GM19239 (cell line): ENCODE measurements at places on chromosomes 2 and 18.

GRCh38 chr2:99890568-99891427 is 251.6 kb downstream of the AFF3 start:
- no peak for DNase-seq

DNA sequence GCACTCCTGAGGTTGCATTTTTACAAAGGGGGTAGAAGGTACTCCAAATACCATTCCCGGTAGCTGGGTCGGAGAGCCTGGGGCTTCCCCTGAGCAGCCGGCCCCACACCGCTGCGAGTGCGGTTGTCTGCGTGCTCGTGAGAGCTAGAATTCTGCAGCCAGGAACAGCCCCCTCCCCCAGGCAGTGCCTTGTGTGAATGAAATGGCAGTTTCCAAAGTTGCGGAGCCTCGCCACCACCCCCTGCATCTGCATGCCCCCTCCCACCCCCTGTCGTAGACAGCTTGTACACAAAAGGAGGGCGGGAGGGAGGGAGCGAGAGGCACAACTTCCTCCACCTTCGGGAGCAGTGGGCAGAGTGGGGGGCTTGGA is 1.1 kb downstream of the MYCN start:
- DNase-seq: no peak

- no peak for DNase-seq
These were observed 123.0 kb downstream of the ACAA2 start for GRCh38 chr18:49690312-49690711.

DNA sequence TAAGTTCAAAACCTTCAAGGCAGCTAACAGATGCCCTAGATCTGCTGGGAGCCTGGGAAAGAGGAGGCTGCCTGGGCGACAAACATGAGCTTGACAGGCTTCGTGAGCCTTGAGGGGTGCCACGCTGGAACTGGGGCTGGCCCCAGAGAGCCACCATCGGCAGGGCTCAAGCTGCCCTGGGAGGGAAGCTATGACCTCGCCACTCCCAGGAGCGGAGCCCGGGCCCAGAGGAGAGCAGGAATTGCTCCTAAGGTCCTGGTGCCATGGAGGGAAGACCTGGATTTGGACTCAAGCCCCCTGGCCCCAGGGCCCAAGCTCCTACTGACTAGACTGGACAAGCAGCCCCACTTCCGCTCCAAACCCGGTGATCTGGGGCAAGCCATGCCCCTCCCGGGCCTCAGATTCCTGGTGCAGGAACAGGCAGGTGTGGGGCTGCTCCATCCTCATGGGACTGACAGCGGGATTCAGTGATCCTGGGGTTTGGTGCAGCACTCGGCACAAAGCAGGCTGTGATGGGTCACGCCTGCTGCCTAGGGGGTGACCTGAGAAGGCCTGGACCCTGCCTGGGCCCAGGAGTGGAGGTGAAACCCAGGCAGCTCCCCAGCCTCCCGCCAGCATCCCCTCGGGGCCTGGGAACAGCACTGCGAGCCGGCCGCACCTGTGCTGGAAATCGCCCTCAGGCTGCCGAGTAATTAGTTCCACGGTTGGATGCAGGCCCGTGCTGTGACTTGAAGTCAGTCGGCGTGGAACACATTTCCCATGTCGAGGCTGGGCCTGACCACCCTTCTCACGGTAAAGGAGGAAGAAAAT is 246.9 kb downstream of the NDUFA10 start:
- DNase-seq: no peak

- DNase-seq: no peak
These were observed 2.5 kb upstream of the DNAJC10 start for GRCh38 chr2:182713601-182714000.

DNA sequence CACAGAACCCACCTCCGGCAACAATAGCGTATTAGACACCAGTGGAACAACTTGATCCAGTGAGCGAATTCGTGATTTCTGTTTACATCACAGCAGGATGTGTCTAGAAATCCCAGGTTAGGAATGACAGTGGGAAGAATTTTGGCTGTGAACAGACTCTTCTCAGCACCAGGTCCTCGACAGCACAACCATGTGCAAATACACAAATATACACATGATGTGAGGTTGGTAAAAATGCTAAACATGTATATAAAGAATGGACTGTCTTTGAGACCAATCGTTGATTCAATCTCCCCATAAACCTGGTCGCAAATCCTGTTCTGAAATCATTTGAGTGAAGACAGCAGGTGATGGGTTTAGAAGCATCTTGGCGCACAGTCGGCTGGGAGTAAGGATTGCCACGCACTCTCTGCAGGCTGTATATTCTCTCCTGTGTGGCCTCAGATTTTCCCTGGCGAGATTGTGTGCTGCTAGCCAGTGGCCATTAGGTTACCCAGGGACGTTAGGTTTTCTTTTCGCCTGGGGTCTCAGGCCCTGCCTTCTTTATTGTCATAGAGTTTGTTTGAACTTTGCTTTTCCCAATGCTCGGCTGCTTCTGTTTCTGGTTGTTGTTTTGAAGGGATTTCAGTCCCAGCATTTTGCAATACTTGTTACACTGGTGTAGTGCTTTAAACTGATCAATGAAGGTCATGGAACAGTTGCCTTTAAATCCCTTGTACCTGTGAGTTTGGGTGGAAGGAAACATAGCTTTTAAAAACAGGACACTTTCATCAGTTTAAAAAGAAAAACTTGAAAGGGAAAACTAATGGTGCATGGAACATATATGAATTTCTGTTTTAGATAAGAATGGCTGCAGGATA is 147.3 kb downstream of the ALPK2 start:
- no peak for DNase-seq

- DNase-seq: no peak
These were observed 303.3 kb downstream of the CNTNAP5 start for GRCh38 chr2:124328397-124328796.

- DNase-seq: no peak
These were observed 818.6 kb upstream of the RAB6C start for GRCh38 chr2:129160879-129161278.

GRCh38 chr2:159290289-159290907 is 3.9 kb upstream of the WDSUB1 start:
- DNase-seq: no peak

GRCh38 chr2:121245120-121245820 is 39.7 kb downstream of the TFCP2L1 start:
- DNase-seq: no peak

GRCh38 chr2:45741161-45741850 is 89.8 kb downstream of the PRKCE start:
- DNase-seq: no peak

DNA sequence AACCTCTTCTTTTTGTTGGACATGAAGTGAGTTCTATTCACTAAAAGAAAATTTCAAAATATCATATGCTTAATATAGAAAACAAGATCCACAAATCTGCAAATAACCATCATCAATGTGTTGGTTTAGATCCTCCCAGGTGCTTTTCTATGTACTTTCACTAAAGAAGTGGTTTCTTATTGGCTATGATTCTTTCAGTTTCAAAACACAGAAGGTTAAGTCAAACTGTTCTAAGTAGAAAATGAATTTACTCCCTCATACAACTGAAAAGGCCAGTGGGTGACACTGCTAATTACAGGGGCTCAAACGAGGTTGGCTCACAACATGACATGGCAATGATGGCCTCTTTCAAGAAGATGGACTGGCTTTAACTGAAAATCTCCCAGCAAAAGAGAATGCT is 111.7 kb downstream of the GALR1 start:
- no peak for DNase-seq

GRCh38 chr2:36789181-36789804 is 92.8 kb downstream of the VIT start:
- DNase-seq: no peak

DNA sequence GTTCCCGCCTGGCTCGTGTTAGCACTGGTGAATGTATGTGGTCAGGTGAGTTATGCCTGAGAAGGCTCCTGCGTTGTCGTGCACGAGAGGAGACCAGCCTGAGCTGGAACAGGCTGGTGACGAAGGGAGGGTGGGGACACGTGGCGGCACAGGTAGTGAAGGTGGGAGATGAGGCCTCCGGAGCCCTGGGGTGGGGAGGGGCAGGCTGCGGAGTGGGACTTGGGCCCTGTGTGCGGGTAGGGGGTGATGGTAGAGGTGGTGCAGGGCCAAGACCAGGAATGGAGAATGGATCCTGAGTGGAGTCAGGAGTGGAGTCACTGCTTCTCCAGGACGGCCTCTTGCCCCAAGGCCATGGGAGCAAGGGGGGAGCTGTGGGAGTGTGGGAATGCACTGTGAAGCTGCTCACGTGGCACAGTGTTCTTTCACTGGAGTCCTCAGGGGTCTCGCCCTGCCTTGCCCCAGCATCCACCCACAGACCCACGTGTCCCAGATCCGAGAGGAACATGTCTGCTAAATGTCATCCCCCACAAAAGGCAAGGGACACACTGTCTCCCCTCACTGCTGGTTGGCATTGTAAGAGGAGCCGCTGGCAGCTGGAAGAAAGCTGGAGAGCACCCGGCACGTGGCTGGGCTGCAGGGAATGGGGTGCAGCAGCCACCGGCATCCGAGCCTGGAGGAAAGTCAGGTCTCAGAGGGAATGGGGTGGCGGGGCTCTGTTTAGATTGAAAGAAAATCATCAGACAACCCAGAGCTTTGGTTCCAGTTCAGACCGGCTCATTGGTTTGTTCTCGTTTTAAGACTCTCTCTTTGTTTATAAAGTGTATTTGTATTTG is 63.7 kb downstream of the CYP26B1 start:
- no peak for DNase-seq

DNA sequence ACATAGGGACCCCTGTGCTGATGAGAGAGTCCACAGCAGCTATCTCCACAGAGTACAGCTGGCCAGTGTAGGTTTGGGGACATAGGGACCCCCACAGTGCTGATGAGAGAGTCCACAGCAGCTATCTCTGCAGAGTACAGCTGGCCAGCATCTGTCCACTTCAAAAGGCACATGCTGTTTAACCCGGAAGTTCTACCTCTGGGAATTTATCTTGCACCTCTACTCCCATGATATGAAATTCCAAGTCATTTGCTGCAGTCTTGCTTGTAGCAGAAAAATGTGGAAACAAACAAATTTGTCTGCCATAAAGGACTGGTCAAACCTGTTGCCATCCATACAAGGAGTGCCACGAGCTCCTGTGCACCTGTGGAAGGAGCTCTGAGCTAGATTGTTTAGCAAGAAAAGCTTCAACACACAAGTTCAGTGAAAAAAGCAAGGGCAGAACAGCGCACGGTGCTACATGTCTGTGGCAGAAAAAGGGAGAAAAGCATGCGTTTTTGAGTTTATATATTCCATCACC is 33.1 kb downstream of the LRRFIP1 start:
- no peak for DNase-seq

- DNase-seq: no peak
These were observed 4.3 kb downstream of the DCTN1 start for GRCh38 chr2:74375838-74376237.

DNA sequence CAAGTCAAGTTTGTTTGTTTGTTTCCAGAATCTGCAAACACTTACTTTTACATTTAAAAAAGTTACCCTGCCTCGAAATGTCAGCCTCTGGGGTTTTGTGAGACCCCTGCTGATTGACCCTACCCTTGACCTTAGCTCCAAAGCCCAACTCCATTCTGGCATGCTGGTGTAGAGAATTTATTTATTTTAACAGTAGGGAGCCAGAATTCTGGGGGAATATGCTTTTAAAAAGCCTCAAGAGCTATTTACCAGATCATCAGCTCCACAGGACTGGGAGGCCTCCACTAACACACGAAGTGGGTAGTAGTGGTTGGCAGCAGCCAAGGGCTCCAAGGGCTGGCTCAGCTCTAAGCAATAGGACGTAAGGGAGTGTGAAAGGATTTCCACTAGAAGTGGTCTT is 23.2 kb upstream of the GREB1L start:
- DNase-seq: no peak

GRCh38 chr2:26655611-26656195 is 14.5 kb upstream of the CIB4 start:
- no peak for DNase-seq

DNA sequence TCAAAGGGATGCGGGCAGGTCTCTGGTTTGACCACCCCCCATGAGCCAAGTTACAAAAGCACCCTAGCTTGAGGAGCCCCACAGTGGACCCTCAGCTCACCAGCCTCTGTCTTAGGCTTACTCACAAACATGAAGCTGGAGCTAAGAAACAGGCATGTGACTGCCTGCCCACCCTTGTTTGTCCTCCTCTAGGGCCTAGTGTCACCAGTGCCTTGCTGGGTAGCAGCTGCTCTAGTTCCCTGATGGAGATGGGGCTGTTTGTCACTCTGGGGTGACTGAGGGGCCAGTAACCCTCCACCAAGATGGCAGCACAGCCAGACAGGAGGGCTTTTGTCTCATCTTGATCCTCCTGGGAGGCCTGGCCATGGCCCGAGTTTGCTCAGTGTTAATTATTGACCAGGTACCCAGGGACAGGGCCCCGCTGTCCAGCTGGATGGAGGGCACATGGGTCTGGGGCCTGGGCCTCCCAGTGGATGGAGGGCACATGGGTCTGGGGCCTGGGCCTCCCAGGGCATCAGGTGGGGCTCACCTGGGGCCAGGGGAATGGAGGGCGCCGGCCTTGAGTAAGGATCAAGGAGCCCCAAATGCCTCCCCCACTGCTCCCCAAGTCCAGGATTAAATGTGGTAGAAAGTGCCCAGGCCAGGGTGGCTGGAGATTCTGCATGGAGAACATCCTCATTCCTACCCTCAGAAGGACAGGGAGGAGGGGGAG is 185.9 kb upstream of the HAAO start:
- no peak for DNase-seq

GRCh38 chr2:190863946-190864345 is 16.7 kb upstream of the GLS start:
- no peak for DNase-seq

GRCh38 chr2:32559136-32559535 is 68.7 kb upstream of the TTC27 start:
- DNase-seq: no peak

- no peak for DNase-seq
These were observed 734.4 kb downstream of the CBLN2 start for GRCh38 chr18:71809711-71810110.

GRCh38 chr2:121804340-121804739 is 48.9 kb downstream of the TSN start:
- DNase-seq: no peak

DNA sequence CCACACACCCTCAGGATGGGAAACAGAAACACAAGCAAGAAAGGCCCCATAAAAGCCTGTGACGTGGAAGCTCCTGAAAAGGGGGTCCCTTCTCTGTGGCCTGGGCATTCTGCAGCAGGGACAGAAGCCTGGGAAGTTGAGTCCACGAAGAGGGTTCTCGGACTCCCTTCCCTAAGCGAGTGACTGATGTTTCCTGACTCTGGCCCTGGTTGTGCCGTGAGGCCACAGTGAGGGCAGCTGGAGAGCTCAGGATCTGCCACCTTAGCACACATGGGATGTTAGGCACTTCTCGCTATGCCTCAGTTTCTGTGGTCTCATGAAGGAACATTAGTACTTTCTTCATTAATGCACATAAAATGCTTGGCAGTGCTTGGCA is 87.2 kb upstream of the ZFP36L2 start:
- DNase-seq: no peak

DNA sequence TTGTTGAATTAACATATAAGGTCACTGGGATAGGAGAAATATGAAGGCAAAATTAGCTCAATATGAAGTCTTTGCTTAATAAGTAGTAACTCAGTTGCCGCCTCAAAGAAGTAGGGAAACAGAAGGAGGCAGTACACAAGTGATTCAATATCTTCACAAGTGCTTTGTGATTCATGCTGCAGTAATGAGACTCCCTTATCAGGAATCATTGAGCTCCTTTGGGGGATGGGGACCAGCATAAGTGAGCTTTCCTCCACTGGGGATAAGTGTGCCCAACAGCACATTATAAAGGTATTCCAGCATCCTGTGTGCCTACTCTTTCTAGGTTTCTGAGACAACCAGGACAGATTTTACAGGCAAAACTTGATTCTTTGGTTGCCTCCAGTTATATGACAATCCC is 323.4 kb upstream of the UBE2E3 start:
- DNase-seq: no peak
